Activated naive CD8-positive, alpha-beta T cell treated with anti-CD3 and anti-CD28 coated beads for 36 hours (primary cell): ENCODE measurements at places on chromosomes 12 and 14.
A peak's percentile ranks its signal among the peaks of the same experiment; 100 is the strongest.

- no peak for DNase-seq
Observed at GRCh38 chr12:27896419-27896990, 76.0 kb downstream of the PTHLH start.

- no peak for DNase-seq
Observed at GRCh38 chr14:25350802-25351201, 300.9 kb upstream of the STXBP6 start.

- no peak for DNase-seq
Observed at GRCh38 chr14:91466192-91466591, 43.9 kb downstream of the PPP4R3A start.

DNA sequence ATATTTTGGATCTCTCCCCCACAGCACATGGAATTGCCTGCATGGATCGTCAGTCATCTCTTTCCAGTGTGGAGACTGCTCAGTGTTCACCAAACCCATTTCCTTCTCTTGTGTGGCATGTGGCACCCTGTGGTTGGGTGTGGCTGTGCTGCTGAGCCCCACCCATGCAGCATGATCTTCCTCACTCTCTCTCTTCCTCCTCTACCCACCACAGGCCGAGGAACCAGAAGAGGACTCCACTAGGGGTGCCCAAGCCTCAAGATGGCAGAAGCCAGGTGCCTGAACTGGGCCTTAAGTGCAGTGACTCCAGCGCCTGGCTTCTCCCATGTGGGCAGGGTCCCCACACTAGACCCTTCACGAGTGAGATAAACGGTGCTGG, 66.8 kb upstream of the GPR68 start:
- DNase-seq, result peak; percentile 35
